Activated CD8-positive, alpha-beta memory T cell treated with anti-CD3 and anti-CD28 coated beads for 48 hours (primary cell): ENCODE measurements at places on chromosomes 11 and 22.

DNA sequence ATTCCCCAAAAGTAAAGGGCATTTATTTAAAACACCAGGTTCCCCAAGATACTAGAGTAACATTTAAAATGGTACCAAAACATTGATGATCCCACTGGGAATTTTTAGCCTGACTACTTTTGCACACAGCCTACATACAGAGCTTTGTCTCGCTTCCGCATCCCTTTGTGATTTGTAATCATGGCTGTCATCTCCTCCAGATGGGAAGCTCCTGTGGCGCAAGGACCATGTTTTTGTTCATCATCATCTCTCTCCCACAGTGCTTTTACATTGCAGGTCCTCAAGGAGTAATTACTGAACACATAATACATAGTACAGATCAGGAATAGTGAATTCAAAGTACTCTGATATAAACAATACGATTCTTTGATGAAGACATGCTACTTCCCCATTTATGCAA, 231.2 kb upstream of the MTNR1B start:
- no peak for DNase-seq

GRCh38 chr22:46336119-46337078, 885 bp downstream of the TRMU start:
- no peak for DNase-seq

GRCh38 chr11:114284914-114285313, 11.3 kb upstream of the NNMT start:
- DNase-seq = no peak

DNA sequence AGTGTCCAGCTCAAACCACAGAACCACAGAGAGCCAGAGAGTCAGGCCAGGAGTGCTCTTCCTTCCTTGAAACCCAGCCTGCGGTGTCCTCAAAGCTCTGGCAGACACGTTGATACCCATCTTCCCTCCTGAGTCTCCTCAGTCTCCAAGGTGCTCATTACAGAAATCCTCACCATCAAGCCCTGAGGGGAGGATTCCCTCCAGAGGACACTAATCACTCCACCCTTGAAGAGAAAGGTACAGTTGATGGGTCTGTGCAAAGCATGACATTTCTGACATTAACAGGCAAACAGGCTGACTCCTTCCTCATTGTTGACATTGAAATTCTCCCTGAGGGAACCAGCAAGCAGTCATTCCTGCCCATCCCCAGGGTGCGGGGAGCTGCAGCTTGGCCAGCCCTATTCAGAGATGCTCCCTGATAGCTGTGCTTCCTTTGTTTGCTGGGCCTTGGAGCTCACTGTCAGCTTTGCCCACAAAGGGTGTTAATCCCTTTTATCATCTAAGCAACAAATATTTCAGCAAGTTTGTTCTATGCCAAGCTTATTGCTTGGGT, 101.7 kb upstream of the CSNK2A3 start:
- DNase-seq = no peak

DNA sequence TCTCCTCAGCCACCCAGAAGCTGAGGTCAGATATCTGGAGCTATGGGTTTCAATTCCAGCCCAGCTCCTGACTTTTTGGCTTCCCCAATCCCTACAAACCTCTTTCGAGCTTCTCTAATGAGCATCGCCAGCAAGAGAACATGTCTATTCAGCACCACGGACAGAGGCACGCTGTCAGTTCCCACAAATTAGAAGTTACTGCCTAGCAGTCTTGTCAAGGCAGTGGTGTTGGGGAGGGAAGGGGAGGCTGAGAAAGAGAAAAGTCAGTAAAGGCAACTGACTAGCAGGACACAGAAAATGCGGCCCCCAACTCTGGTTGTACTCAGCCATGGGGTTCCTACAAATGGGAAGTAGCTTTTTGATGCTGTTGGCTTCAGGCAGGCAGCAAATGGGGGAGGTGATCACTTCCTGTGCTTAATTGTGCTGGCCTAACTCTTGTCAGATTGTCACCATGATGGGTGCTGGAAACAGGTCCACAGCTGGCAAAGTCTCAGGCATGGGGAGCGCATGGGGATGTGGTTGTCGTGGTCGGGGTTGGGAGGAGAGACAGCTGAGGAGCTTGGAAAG, 205.9 kb downstream of the ST3GAL4 start:
- no peak for DNase-seq

GRCh38 chr11:86715611-86716010, 43.2 kb upstream of the ME3 start:
- DNase-seq = no peak

GRCh38 chr11:118338637-118339061, 3.9 kb downstream of the CD3D start:
- peak; percentile 82 for DNase-seq

DNA sequence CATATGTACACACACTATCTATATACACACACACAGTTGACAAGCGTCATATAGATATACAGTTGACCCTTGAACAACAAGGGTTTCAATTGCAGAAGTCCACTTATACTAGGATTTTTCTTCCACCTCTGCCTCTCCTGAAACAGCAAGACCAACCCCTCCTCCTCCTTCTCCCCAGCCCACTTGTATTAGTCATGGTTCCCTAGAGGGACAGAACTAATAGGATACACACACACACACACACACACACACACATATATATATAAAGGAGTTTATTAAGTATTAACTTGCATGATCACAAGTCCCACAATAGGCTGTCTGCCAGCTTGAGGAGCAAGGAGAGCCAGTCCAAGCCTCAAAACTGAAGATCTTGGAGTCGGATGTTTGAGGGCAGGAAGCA, 92.9 kb downstream of the DHCR7 start:
- no peak for DNase-seq

- no peak for DNase-seq
These were observed 8.9 kb downstream of the TMPRSS6 start for GRCh38 chr22:37100589-37101127.

DNA sequence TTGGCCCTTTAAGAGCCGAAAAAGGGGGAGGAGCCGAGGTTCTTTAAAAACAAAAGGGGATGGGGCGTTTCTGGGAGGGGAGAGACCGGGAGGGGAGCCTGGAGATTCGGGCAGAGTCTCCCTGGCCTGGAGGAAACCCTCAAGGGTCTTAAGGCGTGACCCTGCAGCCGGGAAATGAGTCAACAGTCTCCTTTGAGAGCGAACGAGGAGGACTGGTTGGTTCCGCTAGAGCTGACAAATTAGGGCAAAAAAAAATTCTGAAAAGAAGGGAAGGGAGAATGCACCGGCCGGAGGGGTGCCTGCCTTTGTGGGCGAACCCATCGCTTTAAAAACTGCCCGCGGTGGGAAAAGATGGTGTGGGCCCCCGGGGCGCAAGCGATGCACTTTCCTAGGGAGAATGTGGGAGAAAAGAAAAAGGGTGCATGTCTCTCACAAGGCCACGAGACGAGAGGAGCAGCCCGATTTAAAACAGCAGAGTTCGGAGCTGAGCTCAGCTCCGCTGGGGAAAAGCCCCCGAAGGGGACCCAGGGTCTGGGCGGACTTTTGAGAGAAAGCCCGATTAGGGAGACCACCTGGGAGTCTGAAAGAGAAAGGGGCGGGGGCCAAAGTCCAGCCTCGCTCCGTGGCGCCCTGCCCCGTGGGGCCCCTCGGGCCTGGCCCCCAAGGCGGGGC, 874 bp downstream of the ZFTA start:
- DNase-seq = no peak

DNA sequence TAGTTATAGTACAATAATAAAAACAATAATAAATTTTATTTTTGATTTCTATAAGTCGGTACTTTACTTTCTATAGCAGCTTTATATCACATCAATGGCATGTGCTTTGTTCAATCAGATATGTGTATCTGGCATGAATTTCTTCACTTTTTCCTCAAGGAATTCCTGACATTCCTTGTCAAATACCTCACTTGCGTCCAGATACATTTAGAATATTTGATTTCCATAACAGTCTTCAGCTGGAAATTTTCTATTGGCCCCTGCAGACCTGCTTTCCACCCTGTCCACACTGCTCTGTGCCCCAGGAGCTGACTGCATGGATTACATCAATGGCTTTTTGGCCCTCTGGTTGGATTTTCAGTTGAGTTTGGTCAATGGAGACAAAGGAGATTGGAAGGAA, 93.2 kb downstream of the FAR1 start:
- no peak for DNase-seq

GRCh38 chr11:111990381-111990780, 34.8 kb upstream of the DLAT start:
- no peak for DNase-seq

- DNase-seq = no peak
These were observed 44.6 kb downstream of the SFI1 start for GRCh38 chr22:31540966-31541365.

DNA sequence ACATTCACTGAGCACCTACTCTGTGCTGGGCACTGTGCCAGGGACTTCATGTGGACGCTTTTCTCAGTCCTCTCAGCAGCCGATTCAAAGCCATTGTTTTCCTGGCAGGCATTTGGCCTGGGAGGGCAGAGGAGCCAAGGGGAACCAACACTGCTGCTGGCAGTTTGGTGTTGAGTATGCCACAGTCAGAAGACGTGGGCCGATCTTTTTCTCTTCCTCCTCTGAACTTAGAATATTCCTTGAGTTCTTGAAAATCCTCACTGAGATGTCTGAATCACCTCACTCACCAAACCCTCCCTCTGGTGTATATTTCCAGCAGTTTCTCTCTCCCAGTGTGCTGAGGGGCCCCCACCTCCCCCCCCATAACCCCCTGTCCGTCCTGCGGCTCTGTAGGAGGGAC, 114.5 kb upstream of the CRYBB3 start:
- DNase-seq = no peak

DNA sequence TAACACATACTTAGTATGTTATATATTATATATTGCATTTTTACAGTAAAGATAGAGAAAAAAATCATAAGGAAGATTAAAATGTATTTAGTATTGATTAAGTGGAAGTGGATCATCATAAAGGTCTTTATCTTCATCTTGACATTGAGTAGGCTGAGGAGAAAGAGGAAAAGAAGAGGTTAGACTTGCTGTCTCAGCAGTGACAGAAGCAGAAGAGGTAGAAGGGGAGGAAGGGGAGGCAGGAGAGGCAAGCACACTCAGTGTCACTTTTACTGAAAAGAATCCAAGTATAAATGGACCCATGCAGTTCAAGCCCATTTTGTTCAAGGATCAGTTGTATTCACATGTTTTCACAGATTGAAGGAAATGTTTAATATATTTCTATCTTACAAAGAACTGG, 69.7 kb downstream of the GAB2 start:
- no peak for DNase-seq

DNA sequence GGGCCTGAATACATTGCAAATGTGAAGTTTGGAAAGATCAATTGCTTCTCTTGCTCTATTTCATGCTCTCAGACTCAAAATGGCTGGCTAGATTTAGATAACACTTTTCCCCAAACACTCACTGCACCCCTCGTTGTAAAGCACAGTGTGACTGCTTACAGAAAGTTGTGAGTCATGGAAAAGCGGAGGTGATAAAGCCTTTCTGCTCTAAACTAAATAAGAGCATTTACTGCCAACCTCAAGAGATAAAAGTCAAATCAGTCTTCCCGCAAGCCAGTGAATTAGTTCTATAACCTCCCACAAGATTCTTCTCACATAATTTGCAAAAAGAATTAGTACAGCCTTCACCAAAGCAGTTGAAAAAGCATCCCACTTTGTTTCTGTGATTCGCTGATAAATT, 168.7 kb downstream of the WT1 start:
- no peak for DNase-seq

DNA sequence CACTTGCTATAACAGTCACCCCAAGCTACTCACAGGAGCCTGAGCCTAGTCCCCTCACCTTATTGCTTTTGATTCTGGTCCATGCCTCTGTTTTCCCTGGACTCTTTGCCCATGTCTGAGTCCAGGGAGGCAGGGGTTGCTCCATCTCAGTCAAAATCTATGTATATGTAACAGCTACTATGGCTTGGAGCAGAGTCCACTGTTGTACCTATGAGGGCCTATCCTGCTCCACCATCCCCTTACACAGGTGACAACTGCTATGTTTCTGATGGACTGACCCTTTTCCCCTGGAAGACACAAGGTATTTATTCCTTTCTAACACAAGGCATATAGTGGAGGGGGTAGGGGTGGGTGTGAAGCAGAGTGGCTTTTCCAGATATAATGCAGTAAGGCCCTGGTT, 119.6 kb downstream of the VPREB1 start:
- DNase-seq = no peak

DNA sequence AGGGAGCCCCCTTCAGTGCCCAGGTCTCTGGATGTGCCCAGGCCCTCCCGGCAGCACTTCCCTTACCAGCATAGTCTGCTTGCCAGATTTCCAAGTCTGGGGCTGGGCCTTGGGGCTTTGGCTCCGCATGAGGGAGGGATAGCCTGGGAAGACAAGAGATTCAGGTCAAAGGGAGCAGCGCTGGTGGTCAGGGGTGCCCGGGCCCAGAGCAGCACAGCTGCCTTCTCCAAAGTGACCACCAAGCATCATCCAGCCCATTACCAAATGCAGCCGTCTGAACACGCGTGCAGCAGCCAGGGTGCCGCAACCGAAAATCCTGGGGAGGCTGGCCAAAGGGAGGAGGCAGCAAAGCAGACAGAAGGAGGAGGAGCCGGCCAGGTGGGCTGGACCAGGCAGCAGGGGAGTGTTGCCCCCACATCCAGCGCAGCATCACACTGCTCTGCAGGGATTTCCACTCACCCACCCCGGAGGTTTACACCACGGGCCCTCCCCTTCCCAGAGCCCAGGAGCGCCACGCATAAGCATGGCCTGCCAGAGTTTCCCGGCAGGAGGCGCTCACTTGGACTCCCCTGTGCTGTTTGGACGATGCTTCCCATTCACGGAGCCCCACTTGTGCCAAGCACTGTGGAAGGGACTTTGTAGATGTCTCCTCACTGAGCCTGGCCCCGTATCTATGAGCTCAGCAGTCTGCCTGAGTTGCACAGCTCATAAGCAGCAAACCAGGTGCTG, 22.5 kb downstream of the TRIM29 start:
- no peak for DNase-seq

GRCh38 chr11:12680246-12680939, 6.2 kb downstream of the TEAD1 start:
- no peak for DNase-seq

GRCh38 chr11:109728056-109728455, 306.1 kb downstream of the C11orf87 start:
- no peak for DNase-seq

- DNase-seq = no peak
These were observed 65.1 kb upstream of the SLC35C1 start for GRCh38 chr11:45739866-45740265.

- no peak for DNase-seq
These were observed 14.9 kb upstream of the ISX start for GRCh38 chr22:35051013-35051535.

DNA sequence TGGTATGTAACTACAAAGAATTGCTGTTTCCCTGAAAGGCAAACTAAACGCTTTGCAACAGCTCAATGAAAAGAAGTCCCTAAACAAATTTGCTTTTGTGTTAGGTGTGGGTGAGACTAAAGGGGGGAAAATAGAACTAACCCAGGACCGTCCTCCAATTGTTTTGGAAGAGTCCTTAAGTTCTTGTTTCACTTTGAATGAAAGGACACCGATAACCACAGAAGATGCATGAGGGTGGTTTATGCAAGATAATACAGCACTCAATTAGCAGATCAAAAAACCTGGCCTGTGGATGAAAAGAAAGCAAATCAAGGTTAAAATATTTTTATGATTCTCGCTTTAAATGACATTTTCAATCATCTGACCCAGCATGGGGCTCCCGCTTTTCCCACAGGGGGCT, 304.5 kb upstream of the SYN3 start:
- DNase-seq = no peak
